H7 (cell line): ENCODE measurements at places on chromosomes 7 and 10.

DNA sequence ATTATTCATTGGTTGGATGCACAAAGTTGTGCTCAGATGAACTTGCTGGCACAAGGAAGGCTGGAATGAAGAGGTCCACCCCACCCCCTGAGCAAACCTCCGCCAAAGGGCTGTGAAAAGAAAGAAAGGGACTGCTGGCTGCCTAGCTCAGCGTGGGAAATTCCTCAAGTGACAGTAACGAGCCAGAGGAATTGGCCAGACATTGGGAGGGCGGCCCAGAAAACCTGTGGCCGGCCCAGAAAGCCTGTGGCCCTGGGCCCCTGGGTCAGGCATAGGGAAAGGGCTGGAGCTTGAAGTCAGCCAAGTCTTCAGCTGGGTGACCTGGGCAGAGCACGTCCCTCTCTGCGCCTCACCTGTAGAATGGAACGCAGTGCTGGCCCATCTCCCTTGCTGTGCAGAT is 30.6 kb upstream of the CTBP2 start:
- DNase-seq, result no peak

- peak; percentile 28 for DNase-seq
Observed at GRCh38 chr7:159049266-159050025, 95.2 kb downstream of the VIPR2 start.

GRCh38 chr7:116582164-116582732 is 57.4 kb downstream of the CAV1 start:
- no peak for DNase-seq

- DNase-seq, result no peak
Observed at GRCh38 chr10:111103196-111103840, 26.5 kb downstream of the ADRA2A start.

DNA sequence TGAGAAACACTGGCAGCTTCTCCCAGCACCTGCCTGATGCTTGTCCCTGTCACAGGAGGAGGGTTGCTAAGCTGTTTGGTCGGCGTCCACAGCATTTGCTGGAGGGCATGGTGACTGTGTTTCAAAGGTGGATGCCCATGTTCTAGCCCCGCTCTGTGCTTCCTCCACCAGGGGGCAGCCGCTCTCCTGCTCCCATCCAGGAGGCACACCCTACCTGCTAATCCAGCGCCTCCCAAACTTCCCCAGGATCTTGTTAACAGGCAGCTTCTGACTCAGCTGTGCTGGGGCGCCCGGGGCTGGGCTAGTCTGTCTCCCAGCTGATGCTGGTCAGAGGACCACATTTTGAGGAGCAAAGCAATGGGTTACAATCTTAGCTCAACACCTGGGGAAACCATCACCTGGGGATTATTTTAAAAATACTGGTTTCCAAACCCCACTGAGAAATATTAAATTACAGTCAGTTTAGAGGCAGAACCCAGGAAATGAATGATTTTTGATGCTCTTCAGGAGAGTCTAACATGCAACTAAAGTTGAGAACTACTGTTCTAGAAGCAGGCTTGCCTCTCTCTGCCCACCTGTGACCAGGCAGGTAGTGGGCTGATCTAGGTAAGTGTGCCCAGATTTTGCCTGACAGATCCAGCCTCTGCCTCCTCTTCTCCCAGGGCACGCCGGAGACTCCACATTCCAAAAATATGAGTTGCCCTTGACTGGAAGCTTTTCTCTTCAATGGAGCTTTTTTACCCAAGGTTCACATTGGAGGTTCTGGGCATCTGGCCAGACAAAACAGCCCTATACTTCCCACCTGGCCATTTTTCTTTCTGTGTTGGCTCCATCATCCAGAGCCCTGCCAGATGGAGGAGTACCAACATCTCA is 92.7 kb upstream of the GPR26 start:
- DNase-seq, result peak; percentile 93

DNA sequence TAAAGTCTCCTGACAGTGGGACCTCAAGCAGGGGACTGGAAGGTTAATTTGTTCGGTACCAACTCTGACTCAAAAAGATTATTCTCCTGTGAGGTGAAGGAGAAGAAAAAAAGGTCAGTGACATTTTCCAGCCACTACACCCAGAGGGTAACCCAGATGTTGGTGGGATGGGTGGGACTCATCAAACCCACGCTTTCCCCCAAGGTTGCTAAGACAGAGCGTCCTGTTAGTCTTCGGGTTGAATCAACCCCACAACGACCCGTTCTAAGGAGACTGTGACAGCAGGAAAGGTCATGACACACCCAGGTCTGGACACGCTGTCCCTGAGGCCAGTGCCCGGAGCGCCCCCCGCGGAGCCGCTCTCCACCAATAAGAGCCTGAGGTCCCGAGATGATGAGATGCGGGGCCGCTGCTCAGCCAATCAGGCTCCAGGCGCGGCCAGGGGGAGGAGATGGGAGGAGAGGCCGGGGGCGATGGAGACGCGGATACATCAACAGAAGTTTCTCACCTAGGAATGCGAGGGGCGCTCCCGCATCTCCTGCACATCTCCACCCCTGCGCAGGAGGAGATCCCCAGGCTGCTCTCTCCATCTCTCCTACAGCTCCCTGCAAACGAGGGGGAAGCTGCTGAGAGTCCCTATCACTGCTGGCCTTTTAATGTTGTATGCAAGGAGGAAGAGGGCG is at the start of gene WNT16:
Gene WNT16, plus strand, starts transcription at position 493 of the 683 bp plus-strand sequence. CDS start 293 bp downstream, outside the sequence.
- peak; percentile 91 for DNase-seq

GRCh38 chr7:129821476-129821875 is 131.3 kb downstream of the UBE2H start:
- DNase-seq, result no peak

- DNase-seq, result no peak
Observed at GRCh38 chr7:90312745-90313144, 8.4 kb downstream of the FAM237B start.

GRCh38 chr7:124124201-124124600 is 91.3 kb upstream of the TMEM229A start:
- DNase-seq, result no peak

DNA sequence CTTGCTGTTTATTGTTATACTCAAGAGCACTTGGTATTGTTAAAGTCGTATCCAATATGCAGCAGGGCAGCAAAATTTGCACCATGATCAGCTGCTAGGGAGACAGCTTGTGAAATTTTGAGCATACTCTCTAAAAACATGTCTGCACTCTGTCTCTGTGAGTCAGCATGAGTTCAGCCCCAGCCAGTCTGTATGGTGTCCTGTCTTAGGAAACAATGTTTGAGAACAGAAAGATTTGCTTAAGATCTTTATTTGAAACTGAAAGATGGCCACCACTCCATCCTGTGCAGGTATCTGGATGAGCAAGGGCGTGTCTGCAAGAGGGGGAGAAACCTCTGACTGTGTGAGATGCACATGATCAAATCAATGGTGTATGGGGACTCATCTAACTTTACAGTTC is 97.1 kb downstream of the GNAI1 start:
- no peak for DNase-seq

GRCh38 chr7:153943861-153944260 is 108.3 kb upstream of the DPP6 start:
- no peak for DNase-seq

GRCh38 chr7:918441-919113 is 35.9 kb downstream of the ADAP1 start:
- DNase-seq, result no peak

GRCh38 chr10:12875100-12875499 is 126.4 kb downstream of the CCDC3 start:
- DNase-seq, result no peak

DNA sequence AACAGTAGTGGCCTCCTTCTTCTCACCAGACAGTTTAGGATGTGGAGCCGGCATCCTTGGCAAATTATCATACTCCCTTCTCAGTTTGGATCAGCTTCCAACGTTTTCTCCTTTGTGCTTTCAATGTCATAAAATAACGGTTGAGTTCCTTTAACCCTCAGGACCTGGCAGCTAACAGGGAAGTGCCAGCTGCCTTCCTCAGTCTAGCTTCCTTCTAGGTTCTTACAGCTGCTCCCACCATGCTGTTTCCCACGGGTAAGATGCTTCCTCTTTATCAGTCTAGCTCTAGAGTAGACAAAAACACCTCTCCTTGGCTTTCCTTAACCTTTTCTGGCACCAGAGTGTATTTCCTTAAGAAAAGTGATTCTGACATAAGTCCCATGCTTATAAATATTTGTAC is 33.2 kb downstream of the BLVRA start:
- no peak for DNase-seq

DNA sequence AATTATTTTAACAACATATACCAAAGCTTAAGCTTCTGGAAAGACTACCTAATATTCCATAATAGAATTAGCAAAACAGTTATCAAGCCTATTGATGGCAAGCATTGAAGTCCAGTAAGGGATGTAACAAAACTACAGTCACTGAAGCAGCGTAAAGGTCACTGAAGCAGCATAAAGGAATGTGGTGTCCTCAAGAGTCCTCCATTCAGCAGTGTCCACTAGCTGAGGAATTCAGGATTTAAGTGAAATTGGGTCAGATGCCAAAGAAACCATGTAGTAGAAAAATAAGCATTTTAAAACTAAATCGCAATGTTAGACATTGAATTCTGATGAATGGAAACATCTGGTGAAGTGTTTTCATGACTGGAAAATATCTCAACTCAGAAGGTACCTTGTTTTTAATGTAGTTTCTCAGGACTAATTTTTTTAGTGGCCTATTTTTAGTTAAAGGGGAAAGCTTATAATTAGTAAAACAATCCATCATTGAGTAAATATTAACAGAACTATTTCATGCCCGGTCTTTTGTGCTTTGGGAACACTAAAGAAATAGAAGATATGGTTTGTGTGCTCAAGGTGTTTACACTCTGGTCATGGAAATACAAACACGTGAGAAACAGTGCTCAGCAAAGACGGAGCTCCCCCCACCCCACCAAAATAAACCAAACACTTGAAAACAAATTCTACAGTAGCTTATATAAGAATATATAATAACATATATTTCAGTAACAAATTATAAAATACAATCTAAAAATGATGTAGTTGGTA is 121.4 kb downstream of the CDK14 start:
- no peak for DNase-seq
